ENCODE measurements at places on chromosomes 3 and 15.
A peak's percentile ranks its signal among the peaks of the same experiment; 100 is the strongest.

DNA sequence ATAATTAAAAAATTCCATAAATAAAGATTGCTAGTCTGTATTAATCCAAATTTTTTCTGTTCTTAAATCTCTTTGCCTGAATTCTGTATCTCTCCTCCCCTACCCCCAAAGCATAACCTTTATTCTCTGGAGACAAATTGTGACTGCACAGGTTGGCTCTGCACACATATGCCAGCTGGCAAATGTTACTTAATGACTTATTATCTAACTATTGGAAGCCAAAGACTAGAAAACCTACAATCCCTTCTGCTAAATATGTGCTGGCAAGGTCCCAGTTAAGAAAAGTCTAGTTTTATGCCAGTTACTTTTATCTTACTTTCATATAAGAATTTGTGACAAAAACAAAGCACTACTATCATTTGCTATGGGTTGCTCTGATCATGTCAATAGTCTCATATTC is 569.3 kb downstream of the MECOM start:
- no peak for DNase-seq

GRCh38 chr3:180239939-180240338 is 203.2 kb upstream of the PEX5L start:
- no peak for DNase-seq

- DNase-seq = no peak
These were observed 110.2 kb downstream of the RORA start for GRCh38 chr15:61118885-61119284.

GRCh38 chr3:106962993-106963392 is 414.2 kb upstream of the CCDC54 start:
- no peak for DNase-seq

GRCh38 chr15:60655252-60655651 is 176.3 kb upstream of the ICE2 start:
- DNase-seq = no peak

- no peak for DNase-seq
These were observed 6.6 kb upstream of the KBTBD8 start for GRCh38 chr3:66991459-66991858.

GRCh38 chr15:61828008-61828407 is 232.2 kb downstream of the VPS13C start:
- DNase-seq = no peak

DNA sequence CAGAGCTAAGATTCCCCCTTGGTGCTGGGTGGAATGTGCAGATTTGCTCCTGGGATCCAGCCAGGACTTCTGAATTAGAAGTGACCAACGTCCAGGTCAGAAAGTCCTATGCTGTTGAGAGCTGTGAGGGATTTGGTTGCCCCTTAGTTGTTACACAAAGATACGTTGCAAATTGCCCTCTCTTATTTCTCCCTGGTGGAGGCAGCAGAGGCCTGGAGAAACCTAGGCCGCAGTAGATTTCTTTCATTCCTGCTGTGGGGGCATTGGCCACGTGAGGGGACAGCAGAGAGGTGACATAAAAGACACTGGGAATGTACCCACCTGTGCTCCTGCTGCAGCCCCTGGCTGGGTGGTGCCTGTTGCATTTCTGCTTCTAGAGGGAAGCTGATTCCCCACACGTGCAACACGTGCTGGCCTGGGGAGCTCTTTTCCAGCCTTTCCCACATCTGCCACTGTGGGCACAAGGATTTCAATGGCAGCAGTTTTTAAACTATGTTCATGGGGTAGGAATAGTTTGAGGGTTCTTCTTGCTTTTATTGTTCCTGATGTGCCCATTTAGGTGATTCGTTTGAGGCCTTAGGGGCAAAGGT is 65.7 kb downstream of the SYNM start:
- DNase-seq = no peak

DNA sequence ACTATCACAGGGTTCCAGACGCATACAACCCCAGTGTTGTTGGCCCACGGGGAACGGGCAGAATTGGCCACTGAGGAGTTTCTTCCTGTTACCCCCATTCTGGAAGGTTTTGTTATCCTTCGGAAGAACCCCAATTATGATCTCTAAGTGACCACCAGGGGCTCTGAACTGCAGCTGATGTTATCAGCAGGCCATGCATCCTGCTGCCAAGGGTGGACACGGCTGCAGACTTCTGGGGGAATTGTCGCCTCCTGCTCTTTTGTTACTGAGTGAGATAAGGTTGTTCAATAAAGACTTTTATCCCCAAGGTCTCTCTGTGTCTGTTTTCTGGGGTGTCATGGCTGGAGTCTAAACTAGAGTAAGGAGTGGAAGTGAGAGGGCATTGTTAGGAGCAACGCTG is 5.7 kb upstream of the EIF4G1 start:
- DNase-seq = no peak

DNA sequence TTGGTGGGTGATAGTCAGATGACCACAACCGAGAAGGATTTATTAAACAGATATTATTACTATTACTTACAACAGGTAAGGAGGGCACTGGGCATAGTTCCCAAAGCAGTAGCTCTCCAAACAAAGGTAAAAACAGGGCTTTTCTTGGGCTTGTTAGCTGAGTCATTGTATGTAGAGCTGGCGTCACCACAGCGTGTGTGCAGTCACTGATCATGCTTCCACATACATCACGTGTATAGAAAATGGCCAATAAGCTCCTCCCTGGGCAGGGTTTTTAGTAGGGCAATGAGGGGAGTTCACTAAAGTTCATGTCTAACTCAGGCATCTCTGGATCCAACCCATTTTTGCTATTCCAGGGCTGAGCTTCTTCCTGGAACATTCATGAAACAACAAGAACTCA is 5.8 kb upstream of the SAMMSON start:
- DNase-seq = no peak

- no peak for DNase-seq
These were observed at the start of gene SPATA16 for GRCh38 chr3:173140986-173141385. Gene SPATA16 (minus strand): TSS chr3:173141235. CDS start chr3:173117731, 23,504 bp downstream.

GRCh38 chr15:65115542-65115941 is 542 bp upstream of the UBAP1L start:
- DNase-seq = peak; percentile 87

DNA sequence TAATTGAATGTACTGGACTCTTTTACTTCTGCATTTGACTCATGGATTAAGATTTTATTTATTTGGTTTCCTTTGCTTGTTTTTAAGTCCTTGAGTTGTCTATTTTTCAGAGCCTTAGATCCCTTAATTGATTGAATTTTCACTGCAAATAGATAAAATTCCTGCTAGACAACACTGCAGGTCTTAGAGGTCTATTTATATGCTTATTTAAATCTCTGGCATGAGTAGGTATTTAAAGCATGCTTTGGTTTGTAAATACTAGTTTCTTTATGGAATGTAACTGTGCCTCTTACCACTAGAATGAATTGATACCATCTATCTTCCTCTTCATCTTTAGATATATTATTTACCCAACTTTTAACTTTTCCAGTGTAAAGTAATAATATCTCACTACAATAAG is 20.0 kb downstream of the PLSCR5 start:
- DNase-seq = no peak

- DNase-seq = no peak
These were observed 28.1 kb upstream of the SPRED1 start for GRCh38 chr15:38224486-38224885.

- DNase-seq = no peak
These were observed 66.7 kb upstream of the MME start for GRCh38 chr3:155013427-155013826.

DNA sequence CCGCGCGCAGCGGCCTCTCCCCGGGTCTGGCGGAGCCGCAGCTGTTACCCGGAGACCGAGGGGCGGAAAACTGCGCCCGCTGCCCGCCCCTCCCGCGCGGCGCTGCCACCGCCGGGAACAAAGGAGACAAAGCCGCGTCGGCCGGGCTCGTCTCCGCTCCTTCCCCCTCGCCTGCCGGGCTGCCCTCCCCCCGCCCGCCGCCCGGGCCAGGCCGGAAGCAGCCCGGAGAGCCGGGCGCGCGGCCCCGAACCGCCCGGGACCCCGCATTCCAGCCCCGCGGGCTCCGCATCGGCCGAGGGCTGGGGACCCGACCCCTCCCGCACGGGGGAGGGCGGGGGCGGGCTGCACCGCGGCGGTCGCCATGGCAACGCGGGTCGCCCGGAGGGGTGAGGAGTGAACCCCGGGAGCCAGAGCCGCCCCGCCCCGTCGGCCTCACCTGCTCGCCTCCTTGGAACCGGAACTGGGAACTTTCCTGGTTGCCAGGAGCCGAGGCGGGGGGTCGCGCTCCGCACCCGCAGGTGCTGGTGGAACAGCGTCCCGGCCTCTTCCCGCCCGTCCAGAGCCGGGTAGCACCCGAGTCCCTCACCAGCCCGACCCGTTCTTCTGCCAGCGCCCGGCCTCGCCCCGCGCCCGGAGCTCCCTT is 448 bp downstream of the PLXNB1 start:
- DNase-seq = peak; percentile 87

- DNase-seq = no peak
These were observed 142.7 kb downstream of the NEK11 start for GRCh38 chr3:131169331-131169730.

- DNase-seq = peak; percentile 57
These were observed 71.8 kb downstream of the SYNPR start for GRCh38 chr3:63349583-63350573.

DNA sequence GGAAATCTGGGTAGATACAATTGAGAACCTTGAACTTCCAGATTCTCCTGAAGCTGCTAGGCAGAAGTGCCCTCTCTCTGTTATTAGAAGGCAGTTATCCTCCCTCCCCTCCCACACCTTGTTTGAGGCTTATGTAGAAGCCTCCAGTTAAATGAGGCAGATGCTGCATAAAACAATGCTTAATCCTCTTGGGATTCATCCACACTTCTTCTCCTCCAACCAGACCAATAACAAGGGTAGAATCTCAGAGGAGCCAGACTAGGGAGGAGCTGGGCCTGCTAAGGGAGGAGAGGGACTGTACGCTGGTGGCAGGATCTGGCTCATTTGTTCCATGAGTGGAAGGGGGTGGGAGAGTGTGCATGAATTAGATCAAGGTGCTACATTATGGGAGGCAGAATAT is 88.3 kb upstream of the PRR23C start:
- no peak for DNase-seq

GRCh38 chr3:50570508-50571279 is 1.4 kb downstream of the HEMK1 start:
- DNase-seq = no peak

GRCh38 chr3:52183786-52184445 is 14.0 kb upstream of the ALAS1 start:
- DNase-seq = no peak

DNA sequence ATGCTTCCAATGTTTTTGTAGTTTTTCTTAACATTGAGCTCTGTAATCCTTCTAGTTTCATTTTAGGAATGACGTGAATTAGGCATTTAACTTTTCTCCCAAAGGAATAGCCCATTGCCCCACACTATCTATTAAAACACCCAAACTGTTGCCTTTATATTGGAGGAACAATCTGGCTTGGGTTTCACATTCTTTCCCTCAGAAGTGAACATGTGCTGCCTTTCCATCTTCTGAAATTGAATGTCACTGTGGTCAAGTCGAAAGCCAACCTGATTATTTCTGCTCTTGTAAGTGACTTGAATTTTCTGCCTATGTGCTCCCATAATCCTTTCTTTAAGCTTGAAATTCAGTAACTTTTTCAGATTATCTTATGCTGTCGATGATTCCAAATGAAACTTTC is 214.5 kb downstream of the SLC9A9 start:
- no peak for DNase-seq

DNA sequence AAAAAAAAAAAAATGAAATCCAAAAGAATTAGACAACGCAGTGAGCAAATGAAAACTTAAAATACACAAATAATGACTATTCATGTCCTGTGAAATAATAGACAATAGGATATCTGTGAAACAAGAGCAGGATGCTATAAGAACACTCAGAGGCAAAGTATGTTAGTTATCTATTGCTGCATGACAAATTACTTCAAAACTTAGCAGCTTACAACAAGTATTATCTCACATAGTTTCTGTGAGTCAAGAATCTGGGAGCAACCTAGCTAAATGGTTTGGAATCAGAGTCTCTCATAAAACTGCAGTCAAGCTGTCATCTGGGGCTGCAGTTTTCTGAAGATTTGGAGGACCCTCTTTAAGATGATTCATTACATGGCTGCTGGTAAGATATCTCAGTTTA is 36.5 kb upstream of the ZMAT3 start:
- DNase-seq = no peak

DNA sequence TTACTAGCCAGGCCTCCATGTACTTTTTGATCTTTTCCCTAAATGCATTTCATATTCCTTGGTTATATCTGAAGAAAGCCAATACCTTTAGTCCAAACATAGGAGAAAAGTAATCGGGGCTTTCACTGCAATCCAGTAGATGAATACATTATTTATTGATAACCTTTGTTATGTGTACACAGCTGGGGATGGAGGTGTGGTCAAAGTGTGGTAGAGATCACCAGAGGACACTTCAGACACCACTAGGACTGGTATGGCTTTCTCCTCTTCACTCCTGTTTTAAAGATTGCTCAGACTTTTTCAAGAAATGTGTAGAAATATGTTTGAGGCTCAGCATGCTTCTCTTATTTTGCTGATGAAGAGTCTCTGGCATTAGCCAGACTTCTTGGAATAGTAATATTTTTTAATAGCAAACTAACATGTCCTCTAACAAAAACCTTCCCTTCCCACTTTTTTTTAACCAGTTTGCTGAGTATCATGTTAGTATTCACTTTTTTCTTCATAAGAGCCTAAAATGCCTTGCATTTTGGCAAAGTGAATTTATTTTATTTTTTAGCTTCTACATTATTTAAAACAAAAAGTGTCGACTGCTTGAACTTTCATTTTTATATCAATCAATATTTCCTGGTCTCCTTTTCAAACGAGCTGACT is 65.6 kb upstream of the MBNL1 start:
- DNase-seq = no peak

- DNase-seq = no peak
These were observed 91.6 kb downstream of the CACNA2D3 start for GRCh38 chr3:54213907-54214306.

- no peak for DNase-seq
These were observed 547.2 kb upstream of the TGFBR2 start for GRCh38 chr3:30059240-30059639.

- DNase-seq = no peak
These were observed 197.5 kb upstream of the BCL6 start for GRCh38 chr3:187942658-187943241.

- DNase-seq = no peak
These were observed 220.5 kb upstream of the ADAMTS9 start for GRCh38 chr3:64908251-64908685.

DNA sequence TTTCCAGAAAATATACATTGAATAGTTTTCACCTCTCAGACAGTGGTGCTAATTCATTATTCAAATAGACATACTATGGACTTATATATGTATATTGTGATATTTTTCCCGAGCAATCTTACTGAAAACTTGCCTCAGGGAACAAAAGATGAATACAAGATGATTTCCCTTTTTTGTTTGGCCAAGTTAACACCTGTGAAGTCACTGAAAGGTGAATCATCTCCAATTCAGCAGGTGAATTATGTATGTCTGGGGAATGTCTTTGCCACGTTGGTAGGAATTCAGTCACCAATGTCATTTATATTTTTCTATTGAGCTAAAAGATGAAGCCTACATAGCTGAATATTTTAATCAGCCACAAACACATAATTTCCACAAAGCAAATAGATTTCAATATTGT is 88.2 kb downstream of the GPR156 start:
- no peak for DNase-seq

- no peak for DNase-seq
These were observed 348.0 kb upstream of the DPPA4 start for GRCh38 chr3:109685084-109686079.

Data from NCI-H2081 (cell line).